Brain (organoid and tissue), 16 donors: ENCODE measurements at places on chromosomes 3 and 15.

GRCh38 chr15:33453761-33454160, 143.0 kb downstream of the RYR3 start:
- DNase-seq = no peak

GRCh38 chr3:106256249-106256957, 387.6 kb upstream of the CBLB start:
- no peak for DNase-seq

DNA sequence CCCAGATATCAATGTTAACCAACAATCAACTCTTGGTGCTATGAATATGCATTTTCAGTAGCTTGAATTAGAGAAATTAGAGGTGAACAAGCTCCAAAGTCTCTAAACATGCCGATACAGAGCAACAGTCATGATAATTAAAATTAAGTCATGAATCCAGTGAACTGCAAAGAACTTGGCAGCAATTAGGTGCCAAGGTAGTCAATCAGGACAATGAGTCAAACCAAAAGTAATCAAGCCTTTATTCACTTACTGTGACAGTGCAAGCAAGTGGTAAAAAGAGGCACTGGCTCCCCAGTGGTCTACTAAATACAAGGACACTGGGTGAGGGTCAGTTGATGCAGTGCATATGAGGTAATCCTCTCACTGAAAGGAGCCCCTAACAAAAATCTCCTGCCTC, 1.8 kb downstream of the ZNF770 start:
- DNase-seq = no peak

- peak; percentile 7 for DNase-seq
Measured at GRCh38 chr15:60804986-60805949, 326.3 kb upstream of the ICE2 start.

- no peak for DNase-seq
Measured at GRCh38 chr15:98878862-98879261, 128.7 kb downstream of the PGPEP1L start.

DNA sequence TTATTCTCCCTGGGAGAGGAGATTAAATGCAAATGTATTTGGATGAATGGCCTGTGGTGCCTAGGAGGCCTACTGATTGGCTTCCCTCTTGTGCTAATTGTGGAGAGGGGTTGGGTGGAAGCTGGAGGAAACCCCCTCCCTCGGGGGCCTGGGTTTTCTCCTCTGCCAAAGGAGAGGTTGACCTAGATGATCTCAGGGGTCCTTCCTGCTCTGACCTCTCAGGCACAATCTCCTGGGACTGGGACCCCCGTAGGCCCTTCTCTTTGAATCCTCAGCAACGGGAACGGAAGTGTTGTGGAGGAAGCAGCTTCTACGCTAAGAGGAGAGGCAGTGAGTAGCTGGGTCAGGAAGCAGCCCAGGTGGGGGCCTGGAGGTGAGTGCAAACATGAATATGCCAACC, 40.5 kb upstream of the MAGEF1 start:
- DNase-seq = no peak

DNA sequence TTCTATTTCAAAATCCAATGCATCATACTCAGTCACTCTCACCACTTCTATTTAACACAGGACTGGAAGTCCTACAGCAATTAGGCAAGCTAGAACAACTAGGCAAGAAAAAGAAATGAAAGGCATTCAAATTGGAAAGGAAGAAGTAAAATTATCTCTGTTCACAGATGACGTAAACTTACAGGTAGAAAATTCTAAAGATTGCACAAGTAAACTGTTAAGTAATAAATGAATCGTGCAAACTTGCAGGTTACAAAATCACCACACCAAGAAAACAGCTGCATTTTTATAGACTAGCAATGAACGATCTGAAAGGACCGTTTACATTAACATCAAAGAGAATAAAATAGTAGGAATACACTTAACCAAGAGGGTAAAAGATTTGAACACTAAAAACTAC, 36.2 kb downstream of the CHST2 start:
- DNase-seq = no peak

- no peak for DNase-seq
Measured at GRCh38 chr15:41905036-41905793, 11.4 kb upstream of the SPTBN5 start.
